ENCODE measurements at places on chromosomes 12 and 14.

DNA sequence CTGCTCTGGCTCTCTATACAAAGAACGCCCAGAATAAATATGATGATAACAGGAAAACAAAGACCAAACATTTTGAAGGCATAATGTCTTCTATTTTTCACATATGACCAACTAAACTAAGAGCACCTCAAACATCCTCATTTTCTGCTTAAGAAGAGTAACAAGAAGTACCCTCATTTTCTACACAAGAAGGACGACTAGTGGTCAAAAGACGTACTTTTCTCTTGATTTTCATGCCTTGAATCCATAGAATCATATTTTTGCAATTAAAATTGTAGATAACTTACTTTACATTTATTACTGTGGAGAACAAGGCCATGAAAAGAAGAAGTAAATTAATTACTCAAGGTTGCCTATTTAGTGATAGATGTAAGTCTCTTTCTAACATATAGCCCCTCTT, 358.6 kb downstream of the DUSP6 start:
- peak; percentile 73 for DNase-seq

DNA sequence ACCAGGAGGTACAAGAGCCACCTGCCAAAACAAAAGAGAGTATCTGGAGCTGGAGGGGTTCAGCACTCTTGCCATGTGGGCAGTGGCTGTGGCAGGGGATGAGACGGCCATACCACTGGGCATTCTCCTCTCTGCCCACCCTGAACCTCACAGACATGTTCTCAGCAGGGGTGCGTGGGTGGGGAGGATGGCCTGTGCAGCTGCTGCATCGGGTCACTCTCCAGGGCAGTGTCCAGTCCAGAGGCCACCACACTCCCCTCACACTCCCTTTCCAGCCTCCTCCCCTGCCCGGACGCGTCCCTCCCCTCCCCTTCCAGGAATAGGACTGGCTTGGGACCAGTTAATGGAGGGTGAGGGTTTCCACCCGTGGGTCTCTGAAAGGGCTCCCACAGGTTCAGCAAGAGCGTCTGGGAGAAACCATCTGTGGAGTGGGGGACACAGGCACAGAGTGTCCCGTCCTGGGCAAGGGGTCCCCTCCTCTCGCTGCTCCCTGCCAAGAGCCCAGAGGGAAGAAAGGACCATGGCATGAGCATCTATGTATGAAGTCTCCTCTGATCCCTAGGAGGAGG, 501 bp downstream of the C1R start:
- no peak for DNase-seq

- no peak for DNase-seq
Observed at GRCh38 chr14:35766700-35767082, 42.4 kb downstream of the RALGAPA1 start.

GRCh38 chr12:116670859-116671258, 67.0 kb downstream of the SPRING1 start:
- no peak for DNase-seq

- peak; percentile 4 for DNase-seq
Observed at GRCh38 chr14:87810711-87811110, 182.3 kb downstream of the GALC start.

DNA sequence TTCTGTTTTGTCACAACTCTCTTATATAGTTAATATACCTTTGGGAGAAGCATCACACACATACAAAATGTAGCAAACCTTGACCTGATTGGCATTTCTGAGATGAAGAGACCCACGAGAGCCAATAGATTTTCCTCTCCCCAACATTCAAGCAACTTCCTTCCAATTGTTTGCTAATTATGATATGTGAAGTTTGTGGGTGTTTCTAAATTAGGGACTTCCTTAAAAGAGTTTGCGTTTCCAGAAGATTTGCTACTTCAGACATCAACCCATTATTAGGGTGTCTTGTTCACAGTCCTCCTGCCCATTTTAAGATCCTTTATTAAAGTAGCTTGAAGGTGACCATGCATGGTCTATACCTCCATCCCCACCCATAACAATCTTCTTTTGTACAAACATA, 9.4 kb downstream of the AICDA start:
- DNase-seq = no peak

DNA sequence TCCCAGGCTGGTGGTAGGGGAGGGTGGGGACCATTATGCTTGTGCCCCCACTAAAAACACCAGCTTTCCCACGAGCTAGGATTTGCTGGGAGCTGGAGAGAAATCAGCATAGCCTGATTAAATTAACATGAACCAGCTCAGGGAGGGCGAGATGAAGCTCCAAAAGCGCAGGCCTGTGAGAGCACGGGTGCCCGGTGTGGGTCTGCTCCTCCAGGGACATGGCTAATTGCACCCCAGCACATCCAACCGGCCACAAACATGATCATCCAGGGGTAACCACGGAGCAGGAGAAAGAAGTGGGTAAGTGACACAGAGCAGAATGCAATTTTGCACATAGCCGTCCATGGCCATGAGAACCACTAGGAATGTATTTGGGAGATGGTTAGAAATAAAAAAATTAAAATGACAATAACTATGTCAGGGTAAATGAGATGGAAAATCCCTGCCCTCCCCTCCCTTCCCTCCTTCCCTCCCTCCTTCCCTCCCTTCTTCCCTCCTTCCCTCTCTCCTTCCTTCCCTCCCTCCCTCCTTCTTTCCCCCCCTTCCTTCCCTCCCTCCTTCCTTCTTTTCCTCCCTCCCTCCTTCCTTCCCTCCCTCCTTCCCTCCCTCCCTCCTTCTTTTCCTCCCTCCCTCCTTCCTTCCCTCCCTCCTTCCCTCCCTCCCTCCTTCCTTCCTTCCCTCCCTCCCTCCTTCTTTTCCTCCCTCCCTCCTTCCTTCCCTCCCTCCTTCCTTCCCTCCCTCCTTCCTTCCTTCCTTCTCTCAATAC, 26.9 kb downstream of the CLMN start:
- no peak for DNase-seq

DNA sequence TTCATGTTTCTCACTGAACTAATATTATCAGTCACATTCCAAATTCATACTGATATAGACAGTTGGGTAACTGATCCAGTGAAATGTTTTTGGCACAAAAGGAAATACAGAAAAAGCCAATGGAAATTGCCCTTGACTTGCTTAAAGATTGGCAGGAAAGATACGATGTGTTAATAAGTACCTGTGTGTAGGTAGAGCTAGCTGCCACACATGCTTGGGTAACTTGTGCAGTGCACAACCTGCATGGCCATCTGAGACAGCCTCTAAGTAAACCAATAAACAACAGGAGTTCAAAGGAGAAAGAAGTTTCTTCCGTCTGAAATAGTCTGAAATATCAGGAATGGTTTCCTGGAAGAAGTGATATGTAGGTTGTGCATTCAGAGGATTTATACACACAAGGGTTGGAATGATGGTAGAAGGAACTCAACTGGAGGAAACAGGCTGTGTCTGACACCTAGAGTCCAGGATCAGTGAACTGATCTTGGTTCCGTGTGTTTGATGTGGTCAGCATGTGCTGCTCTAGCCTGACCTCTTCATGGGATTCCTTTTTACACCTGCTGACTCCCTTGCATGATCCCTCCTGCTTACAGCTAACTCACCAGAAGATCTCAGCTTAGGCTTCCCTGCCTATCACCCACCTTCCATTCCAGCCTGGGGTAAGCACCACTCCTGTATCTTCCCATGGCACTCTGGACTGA, 81.4 kb upstream of the KRR1 start:
- DNase-seq = no peak

- DNase-seq = no peak
Observed at GRCh38 chr14:83173687-83174086, 1640.0 kb upstream of the SEL1L start.

GRCh38 chr14:104680056-104680805, 9.2 kb upstream of the INF2 start:
- peak; percentile 72 for DNase-seq
